Stimulated activated CD4-positive, alpha-beta T cell treated with anti-CD3 and anti-CD28 coated beads, Interleukin-1b, Interleukin-23, amount 100 ng/mL, for 48 hours (primary cell): ENCODE measurements at places on chromosomes 7 and 10.

- no peak for DNase-seq
Observed at GRCh38 chr10:42553064-42553407, 85.3 kb downstream of the ZNF33B start.

DNA sequence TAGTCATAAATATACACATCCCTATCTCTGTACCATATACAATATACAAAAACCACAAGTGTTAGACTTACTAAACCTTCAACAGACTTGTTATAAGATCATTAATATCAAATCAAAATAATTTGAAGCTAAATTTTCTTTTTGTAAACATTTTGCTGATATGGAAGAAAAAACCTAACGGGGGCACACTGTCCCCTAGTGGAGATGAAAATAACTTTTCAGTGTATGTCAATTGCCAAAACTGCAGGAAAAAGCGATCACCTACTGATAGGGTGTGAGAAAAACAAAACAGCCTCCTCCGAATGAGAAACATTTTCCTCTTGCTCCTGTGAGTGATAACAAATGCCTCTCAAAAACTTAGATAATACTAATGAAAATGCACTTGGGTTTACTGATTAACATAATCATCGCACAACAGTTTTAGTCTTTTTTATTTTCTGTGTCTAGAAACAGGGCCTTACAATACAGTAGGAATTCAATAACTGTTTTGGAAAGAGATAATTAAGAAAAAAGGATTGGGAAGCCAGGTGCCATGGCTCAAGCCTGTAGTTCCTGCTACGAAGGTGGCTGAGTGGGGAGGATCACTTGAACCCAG is 322.7 kb downstream of the CRPPA start:
- DNase-seq, result no peak

DNA sequence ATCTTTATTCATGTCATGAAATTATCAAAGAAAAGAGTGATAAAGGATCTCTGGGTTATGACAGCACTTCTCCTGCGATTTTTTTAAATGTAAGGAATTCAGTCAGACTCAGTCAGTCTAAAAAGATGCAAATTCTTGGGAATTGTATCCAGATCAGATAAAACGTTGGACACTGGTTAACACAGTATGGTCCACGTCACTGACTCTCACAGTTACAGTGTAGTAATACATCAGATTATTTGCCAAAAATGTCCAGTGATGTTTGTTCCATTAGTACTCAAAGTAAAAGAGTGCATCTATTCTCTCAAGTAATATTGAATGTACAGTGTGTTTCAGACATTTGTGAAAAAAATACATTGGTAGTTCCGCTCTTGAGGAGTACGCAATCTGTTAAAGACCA is 224.5 kb downstream of the PCDH15 start:
- DNase-seq, result no peak

DNA sequence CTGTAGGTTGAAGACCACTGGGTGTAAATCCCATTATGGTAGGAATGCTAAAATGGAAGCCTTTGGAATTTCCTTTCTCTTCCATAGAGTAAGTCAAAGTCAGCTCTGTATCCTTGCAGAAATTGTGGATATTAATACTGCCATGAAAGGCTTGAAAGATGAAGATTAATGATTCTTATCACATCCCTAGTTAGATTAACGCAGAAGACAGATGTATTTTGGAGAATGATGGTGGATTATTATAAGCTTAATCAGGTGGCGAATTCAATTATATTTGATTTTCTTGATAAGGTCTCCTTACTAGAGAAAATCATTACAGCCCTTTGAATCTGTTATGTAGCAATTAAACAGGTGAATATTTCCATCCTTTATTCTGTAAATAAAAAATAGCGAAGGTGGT is 270.1 kb downstream of the PHF14 start:
- DNase-seq, result no peak

DNA sequence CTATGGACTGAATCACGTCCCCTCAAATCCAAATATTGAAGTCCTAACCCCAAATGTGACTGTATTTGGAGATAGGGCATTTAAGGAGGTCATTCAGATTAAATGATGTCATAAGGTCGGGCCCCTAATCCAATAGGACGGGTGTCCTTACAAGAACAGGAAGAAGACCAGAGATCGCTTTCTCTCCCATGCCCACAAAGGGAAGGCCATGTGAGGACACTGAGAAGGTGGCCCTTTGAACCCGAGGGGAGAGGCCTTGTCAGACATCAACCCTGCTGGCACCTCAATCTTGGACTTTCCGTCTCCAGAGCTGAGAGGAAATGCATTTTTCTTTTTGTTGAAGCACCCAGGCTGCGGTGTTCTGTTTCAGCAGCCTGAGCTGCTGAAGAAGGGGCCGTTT is 72.3 kb upstream of the KLF6 start:
- DNase-seq, result no peak

DNA sequence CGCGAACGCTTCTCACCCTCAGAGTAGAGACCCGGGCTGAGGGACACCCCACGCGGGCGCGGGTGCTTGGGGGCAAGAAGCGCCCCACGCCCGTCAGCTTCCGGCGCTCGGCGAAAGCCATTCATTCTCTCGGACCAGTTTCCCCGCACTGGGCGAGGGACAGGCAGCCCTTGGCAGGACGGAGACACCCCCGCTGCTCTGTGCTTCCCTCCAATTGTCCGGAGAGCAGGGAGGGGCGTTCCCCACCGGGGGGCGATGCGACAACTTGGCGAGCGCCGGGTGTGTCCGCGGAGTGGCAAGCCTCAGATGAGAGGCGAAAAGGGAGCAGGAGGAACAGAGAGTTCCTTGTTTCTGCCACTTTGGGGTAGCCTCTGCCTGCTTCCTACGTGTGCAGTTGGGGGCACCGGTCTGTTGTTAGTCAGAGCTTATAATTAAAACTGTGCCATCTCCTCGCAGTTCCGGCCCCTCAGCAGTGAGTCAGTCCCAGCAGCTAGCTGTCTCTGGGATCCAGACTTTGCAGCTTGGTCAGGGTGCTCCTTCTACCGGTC is 1.7 kb downstream of the GPR158 start:
- DNase-seq, result no peak

GRCh38 chr10:84826704-84827103 is 498.3 kb downstream of the CCSER2 start:
- no peak for DNase-seq

GRCh38 chr7:95295397-95295796 is 28.9 kb downstream of the PON1 start:
- no peak for DNase-seq

DNA sequence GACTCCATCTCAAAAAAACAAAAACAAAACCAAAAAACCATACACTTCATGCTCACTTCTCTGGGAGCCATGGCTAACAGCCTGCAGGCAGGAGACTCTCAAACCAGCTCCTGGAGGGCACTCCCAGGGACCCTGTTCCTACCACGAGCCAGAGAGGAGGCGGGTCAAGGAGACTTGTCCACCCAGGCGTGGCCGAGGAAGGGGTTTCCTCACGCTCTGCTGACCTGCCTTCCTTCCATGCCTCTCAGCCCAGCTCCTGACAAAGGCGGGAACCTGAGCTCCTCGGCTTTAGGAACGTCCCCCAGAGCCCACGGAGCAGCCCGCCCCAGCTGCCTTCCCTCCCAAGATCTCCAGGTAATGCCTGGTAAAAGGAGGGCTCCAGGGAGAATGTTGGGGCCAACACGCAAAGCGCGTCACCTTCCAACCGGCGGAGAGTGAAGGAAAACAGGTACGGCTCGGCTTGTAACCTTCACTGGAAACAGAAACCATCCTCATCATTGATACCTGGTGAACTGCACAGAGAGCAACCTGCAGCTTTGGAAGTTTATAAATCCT is 9.5 kb downstream of the GPR146 start:
- DNase-seq, result no peak

DNA sequence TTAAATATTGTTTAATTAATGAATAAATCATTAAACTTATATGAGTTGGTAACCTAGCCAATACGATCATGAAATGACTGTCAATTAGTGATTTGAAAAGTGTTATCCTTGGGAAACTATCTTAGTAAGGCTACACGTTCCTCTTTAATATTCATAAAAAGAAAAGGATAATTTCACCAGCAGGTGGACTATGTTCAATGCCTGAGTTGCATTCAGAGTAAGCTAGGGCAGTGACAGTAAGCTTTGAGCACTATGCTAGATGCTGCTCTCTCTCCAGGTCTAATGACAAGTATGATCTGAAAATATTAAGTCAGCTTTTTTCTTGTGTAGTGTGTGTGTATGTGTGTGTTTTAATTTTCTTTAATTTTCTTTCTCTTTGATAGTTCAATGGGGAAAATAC is 486.3 kb upstream of the PCDH15 start:
- no peak for DNase-seq

DNA sequence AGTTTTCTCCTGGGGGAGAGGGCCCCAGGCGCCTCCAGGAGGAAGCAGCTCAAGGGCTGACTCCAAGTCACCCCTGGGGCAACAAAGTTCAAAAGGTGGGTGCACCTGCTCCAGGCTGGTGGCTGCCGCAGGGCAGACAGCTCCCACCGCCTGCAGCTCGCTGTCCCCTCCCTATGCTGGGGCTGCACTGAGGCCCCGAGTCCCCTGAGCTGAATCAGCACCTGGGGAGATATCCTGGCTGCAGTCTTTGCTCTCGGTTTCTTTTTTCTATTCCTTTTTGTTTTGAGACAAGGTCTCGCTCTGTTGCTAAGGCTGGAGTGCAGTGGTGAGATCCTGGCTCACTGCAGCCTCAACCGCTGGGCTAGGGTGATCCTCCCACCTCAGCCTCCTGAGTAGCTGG is 183.4 kb downstream of the DNAJB6 start:
- DNase-seq, result no peak

DNA sequence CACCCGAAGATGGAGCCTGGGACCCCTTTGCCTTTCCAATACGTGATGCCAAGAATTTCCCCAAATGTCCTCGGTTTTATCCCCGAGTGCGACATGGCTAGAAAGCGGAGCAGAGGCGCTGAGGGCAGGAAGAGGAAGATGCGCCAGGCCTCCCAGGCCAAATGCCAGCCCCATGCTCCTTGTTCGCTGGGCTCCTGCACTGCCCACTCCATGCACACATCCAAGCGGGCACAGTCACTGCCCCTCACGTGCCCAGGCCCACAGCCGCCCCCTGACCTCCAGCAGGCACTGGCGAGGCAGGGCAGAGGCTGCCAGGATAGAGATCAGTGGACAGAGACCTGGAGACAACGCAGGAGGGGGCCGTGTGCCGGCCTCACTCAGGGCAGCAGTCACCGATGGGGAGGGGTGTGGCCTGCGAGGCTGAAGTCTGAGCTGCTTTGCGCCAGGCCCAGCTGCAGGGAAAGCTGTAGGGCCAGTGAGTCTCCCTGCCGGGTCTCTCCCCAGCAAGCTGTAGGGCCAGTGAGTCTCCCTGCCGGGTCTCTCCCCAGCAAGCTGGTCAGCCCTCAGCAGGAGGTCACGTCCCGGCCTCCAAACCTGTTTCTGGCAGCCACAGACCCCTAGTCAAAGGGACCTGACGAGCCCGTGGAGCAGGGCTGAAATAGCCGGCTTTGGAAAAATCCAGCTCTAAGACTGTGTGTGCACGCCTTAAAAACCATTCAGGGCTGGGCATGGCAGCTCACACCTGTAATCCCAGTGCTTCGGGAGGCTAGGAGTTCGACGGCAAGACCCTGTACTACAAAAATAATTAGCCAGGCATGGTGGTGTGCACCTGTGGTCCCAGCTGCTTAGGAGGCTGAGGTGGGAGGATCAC is 100.6 kb upstream of the DIP2C start:
- no peak for DNase-seq

DNA sequence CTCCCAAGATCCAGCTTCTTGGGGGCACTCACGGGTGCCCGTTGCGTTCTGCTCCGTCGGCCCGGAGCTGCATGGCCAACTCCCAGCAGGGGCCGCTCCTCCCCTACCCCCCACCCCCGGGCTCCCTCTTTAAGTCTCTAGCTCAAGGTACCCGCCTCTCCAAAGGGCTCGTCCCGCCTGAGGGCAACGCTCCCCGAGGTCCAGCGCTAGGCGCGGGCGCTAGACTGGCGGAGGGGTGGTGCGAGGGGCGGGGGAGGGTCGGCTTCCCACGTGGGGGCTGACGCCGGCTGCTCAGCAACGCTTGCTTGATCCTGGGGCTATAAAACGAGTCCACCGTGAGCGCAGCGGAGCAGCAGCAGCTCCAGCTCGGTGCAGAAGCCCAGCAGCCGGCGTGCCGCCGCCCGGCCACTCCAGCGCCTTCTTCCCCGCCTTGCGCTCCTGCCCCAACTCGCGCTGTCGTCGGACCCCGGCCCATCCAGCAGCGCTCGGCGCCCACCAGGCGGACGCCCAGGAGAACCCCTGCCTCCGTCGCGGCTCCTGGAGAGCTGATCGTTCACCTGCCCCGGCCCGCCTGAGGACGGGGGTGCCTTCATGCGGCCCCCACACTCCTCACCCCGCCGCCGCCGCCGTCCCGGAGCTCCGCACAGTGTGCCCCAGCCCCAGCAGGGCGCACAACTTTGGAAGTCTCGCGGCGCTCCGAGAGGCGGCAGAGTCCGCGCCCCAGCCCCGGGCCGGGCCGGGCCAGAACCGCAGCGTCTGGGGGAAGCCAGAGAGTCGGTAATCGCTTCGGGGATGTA is at the start of gene ADRA2A:
Gene ADRA2A, plus strand, starts transcription at position 348 of the 797 bp plus-strand sequence. CDS start 968 bp downstream, outside the sequence.
- peak; percentile 15 for DNase-seq

GRCh38 chr7:70952311-70952710 is 179.6 kb upstream of the GALNT17 start:
- no peak for DNase-seq

GRCh38 chr7:1752771-1753563 is 82.9 kb downstream of the ELFN1 start:
- no peak for DNase-seq

DNA sequence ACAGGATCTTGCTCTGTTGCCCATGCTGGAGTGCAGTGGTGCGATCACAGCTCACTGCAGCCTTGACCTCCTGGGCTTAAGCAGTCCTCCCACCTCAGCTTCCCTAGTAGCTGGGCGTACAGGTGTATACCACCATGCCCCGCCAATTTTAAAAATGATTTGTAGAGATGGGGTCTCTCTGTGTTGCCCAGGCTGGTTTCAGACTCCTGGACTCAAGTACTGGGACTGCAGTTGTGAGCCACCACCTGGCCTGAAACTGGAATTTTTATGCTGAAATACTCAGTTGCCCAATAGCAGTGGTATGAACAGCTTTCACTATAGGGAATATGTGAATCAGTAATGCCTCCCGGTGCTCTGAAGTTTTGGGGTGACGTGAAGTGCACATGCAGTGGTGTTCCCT is 7.6 kb downstream of the ZRANB1 start:
- no peak for DNase-seq

DNA sequence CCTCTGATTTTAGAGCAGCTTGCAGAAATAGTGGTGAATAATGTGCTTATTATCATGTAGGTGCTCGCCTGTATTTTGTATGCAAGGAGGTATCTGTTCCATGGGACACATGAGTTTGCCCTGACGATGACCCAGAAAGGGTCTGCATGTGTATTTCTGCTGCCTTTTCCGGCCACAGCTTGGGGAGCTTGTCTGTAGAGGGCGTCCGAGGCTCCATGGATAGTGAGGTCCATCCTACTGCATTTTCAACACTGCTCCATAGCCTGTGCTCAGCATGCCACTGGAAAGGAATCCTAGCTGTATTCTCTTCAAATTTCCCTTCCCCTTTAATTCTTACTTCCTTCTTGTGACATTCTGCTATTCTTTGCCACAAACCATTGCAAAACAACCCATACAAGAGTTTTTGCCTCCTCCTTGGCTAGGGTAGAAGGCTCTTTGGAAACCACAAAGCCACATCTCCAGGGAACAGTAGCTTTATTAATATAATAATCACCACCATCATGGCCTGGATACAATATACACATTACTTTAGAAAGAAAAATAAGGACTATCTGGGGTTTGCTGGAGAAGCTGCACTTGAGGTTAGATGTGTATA is 127.7 kb downstream of the DYNC1I1 start:
- no peak for DNase-seq

- no peak for DNase-seq
Observed at GRCh38 chr7:133452577-133452976, 199.7 kb downstream of the EXOC4 start.
